KBM-7 (cell line): ENCODE measurements at places on chromosomes 2 and 18.

GRCh38 chr2:65436824-65437221, 4.4 kb upstream of the SPRED2 start:
- DNase-seq, result no peak

GRCh38 chr2:175855236-175855635, 146.8 kb downstream of the LNPK start:
- no peak for DNase-seq

- no peak for DNase-seq
Measured at GRCh38 chr2:165623161-165623560, 153.7 kb downstream of the CSRNP3 start.

GRCh38 chr2:133691336-133691735, 123.1 kb upstream of the NCKAP5 start:
- DNase-seq, result no peak

- DNase-seq, result peak; percentile 23
Measured at GRCh38 chr2:234952270-234953115, 676 bp downstream of the SH3BP4 start.

GRCh38 chr2:61649021-61649420, 110.9 kb upstream of the XPO1 start:
- no peak for DNase-seq
